ENCODE measurements at places on chromosomes 3 and 15.

GRCh38 chr15:81930582-81931369 is 115.0 kb downstream of the MEX3B start:
- no peak for DNase-seq

- DNase-seq, result no peak
Measured at GRCh38 chr15:25053000-25053815, 98.4 kb downstream of the SNRPN start.

GRCh38 chr3:115254492-115255196 is 107.6 kb upstream of the ZBTB20 start:
- no peak for DNase-seq

- no peak for DNase-seq
Measured at GRCh38 chr3:132874701-132875100, 152.5 kb upstream of the NPHP3 start.

GRCh38 chr3:166518040-166518439 is 680.8 kb upstream of the BCHE start:
- DNase-seq, result no peak

GRCh38 chr15:40956541-40956982 is 3.3 kb downstream of the CHAC1 start:
- DNase-seq, result no peak

DNA sequence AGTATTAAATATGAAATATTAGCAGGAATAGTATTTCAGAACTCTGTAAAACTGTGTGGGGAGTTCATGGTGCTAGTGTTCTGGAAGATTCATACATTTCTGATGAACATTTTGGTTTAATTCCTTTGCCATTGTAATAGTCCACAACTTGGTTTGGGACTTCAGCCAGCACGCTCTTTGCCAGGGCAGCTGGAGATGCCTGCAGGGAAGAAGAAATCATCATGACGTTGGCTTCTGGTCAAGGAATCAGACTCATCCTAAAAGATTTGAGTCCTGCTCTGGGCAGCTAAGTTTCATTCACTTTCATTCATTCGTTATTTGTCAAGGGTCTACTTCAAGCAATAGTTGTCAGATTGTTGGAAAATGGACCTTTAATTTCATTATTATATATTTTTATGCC is 32.4 kb upstream of the MRPL3 start:
- no peak for DNase-seq

DNA sequence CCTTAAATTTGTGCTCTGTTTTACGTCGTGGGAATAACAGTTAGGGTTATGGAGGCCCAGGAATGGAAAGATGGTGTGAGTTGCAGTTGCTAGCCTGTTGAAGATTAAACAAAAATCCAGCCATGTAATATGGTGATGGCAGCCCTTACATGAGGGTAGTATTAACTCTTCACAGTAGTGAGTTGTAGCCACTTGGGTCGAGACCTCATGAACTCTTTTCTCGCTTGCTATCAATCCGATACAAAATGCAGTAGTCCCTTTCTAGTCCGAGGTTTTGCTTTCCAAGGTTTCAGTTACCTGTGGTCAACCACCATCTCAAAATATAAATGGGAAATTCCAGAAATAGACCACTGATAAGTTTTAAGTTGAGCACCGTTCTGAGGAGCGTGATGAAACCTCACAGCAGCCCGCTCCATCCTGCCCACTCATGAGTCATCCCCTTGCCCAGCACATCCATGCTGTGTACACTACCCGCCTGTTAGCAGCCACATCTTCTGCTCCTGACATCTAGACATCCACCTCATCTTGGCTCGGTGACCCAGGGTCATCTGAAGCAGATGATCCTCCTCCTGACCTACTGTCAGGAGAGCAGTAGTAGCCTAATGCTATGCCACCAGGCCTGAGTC is 177.9 kb downstream of the CDIN1 start:
- DNase-seq, result no peak

DNA sequence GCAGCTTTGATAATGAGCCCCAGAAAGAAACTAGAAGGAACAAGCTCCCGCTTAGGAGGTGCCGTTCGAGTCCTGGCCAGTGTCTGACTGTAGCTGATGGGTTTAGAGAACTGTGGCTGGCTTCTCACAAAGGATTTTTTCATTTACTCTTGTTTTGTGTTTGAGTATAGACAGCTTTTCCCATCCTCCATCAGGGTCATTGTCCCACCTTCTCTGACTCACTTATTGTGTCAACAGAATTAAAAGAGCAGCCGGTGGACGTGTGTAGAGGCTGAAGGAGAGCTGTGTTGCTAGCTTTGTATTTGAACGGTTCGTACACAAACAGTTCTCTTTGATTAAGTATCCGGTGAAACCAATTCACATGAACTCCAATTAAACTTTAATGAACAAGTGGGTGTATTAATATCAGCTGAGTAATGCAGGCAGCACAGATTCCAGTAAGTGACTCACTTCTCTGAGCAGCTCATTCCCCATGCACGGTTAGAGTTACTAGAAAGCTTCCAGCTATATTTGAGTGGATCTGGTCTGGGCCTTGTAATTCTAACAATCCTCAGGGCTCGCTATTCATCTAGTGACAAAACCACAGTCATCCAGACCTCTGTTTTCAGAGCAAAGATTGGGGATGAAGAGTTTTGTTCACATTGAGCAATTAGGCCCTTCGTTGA is 141.0 kb downstream of the LPP start:
- no peak for DNase-seq

- no peak for DNase-seq
Measured at GRCh38 chr15:31930967-31931366, 99.3 kb upstream of the CHRNA7 start.

DNA sequence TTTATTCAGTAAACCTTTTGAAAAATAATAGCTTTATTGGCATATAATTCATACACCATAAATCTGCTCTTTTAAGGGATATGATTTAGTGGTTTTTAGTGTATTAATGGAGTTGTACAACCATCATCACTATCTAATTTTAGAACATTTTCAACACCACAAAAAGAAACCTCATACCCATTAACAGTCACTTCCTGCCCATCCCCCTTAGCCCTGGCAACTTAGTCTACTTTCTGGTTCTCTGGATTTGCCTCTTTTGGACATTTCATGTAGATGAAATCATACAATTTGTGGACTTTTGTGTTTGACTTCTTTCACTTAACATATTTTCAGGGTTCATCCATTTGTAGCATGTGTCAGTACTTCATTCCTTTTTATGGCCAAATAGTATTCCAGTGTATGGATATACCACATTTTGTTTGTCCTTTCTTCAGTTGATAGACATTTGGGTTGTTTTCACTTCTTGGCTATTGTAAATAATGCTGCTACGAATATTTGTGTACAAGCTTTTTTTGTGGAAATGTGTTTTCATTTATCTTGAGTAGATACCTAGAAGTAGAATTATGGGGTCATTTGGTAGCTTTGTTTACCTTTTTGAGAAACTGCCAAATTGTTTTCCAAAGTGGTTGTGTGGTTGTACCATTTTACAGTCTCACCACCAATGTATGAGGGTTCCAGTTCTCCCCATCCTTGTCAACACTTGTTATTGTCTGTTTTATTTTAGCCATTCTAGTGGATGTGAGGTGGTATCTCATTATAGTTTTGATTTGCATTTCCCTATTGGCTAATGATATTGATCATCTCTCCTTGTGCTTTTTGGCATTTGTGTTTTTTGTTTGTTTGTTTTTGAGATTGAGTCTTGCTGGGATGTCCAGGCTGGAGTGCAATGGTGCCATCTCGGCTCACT is 45.8 kb downstream of the SMAD3 start:
- DNase-seq, result no peak

DNA sequence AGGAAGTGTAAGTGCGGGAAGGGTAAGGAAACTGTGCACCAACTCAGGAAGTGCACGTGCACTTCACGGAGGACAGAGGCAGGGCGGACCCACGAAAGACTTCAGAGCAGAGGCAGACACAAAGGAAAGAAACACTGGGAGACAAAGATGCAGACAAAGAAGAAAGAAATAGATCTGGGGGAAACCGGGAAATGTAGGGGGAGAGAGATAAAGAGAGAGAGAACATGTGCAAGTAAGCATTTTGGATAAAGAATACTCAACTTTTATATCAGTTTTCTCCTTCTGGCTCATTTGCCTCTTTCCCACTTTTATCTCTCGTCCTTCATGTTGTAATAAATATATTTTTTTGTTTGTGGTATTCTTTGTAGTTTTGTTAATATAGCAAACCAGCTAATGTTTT is 204.2 kb downstream of the WDR72 start:
- no peak for DNase-seq

- DNase-seq, result no peak
Measured at GRCh38 chr15:98547741-98548138, 100.6 kb upstream of the IGF1R start.

DNA sequence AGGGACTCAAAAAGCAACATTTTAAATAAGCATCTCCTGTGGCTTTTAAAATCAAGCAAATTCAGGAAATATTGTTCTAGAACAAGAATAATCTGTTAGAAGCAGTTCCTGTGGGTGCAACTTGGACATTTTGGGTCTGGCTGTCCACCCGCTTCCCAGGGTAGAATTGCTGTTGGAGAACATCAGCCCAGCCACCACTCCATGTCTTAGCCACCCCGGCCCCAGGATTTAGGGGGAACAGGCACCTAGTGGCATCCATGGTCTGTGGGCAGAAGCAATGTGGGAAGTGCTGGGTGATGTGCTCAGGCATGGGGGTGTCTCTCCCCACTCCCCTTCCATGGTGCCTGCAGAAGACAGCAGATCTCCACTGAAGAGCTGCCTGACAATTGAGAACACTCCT is 162.6 kb downstream of the KLF13 start:
- no peak for DNase-seq

GRCh38 chr3:182342252-182342651 is 451.1 kb upstream of the ATP11B start:
- DNase-seq, result no peak

- DNase-seq, result no peak
Measured at GRCh38 chr15:41622901-41623300, 37.3 kb upstream of the MGA start.

GRCh38 chr15:57500979-57501576 is 90.6 kb upstream of the MYZAP start:
- no peak for DNase-seq

GRCh38 chr15:24761704-24762302 is 86.2 kb downstream of the NPAP1 start:
- no peak for DNase-seq

GRCh38 chr15:65245096-65245856 is 34.0 kb upstream of the CILP start:
- no peak for DNase-seq

DNA sequence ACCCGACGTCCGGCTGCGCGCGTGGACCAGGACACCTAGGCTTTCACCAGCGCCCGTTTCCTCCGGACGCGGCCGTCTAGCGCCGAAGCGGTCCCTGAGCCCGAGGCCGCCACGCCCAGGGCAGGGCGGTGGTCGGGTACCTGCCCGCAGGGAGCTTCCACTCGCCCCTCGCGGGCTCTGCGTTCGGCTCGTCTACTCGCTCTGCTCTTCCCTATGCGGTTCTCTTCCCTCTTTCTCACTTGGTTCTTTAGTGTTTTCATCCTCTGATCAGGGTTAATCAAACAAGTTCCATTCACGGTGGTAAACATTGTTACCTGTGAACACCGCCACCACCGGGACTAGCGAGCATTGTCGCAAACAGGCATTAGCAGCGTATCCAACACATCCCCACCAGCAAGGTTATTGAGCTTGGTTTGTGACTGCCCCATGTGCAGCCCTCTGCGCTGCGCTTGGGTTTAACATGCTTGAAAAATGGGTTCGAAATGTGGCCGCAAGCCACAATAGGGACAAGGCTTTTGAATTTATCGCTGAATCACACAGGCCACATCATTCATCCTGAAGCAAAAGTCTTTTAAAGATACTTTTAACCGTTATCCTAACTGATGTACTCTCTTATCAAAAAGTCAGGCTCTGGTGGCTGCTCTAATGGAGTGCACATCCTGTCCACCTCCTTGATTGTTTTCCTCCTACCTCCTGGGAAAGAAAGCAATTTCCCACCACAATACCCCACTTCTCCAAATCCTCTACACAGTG is 843 bp upstream of the CD47 start:
- no peak for DNase-seq

- no peak for DNase-seq
Measured at GRCh38 chr3:119219069-119219468, 21.6 kb downstream of the B4GALT4 start.

DNA sequence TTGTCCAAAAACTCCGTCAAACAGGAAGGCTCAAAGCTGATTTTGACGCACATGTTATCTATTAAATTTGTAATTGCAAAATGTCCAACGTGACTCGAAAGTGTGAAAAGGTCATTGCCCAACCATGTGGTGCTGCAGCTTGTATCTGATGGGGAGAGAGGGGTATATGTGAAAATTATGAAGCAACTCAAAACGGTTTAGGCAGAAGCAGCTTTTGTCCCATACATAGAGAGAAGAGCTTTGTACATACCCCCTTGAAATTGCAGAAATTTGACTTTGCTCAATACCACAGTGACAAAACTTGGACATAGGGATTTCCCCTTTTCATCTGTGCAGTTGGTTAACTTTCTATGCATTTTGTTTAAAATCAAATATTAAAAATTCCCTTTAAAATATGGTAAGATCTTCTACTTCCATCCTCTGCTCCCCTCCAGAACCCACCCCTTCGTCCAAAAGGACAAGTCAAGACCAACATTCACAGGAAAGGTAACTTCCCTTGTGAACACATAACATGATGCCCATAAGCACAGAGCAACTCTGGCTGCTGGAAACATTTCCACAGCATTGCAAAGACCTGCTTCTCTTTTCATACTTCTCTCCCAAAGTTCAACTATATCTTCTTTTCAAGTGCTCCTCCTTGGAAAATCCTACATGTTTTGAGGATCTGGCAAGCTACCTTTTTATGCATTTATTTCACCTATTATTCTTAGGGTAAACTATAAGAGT is 253.7 kb upstream of the THBS1 start:
- no peak for DNase-seq

GRCh38 chr3:66809595-66809958 is 188.5 kb upstream of the KBTBD8 start:
- DNase-seq, result no peak

GRCh38 chr3:182732232-182733015 is 60.9 kb upstream of the ATP11B start:
- no peak for DNase-seq
